Liver (tissue), 10 donors: ENCODE measurements at places on chromosomes 3 and 15. TPM values are rescaled to one million over a fixed set of nuclear protein-coding genes. Genes with fewer than 3 reads are reported as not detected.
A peak's percentile ranks its signal among the peaks of the same experiment; 100 is the strongest.

Gene CD86
- 2.3 TPM for polyA plus RNA-seq

GRCh38 chr3:170089862-170090600 is 52.2 kb downstream of the GPR160 start:
- DNase-seq = no peak
- no peak overlapping the region for H3K27ac ChIP-seq
- H3K4me1 ChIP-seq = no peaks in the 10 kb centered on the region
- no peak overlapping the region for H3K4me3 ChIP-seq
- no peaks in the 10 kb centered on the region for H3K27me3 ChIP-seq

Gene PEAK1
- 1.8 TPM for polyA plus RNA-seq

DNA sequence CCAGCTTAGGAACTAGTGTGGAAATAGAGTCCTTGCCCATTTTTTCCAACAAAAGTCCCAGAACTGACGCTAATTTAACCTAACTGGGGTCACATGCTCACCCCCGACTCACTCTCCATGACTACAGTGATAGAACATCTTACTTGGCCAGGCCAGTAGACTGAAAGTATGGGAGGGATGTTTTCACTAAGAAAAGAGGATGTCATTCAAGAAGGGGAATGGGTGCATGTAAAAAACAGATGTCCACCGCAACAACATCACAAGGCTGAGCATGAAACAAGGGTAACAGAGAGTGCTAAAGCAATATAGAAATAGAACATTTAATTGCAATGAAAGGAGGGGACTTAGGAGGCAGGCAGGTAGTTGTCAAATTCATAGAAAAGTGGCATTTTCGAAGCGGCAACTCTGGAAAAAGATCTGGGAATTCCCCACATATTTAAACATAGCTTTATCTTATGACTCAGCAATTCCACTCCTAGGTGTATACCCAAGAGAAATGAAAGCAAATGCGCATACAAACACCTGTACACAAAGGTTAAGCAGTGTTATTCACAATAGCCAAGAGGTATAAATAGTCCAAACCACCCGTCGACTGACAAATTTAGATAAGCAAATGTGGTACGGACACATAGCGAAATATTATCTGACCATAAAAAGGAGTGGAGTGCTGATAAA is 41.1 kb upstream of the UBE2E2 start:
- H3K4me3 ChIP-seq = no peak overlapping the region
- no peaks in the 10 kb centered on the region for H3K36me3 ChIP-seq
- DNase-seq = no peak
- H3K4me1 ChIP-seq = no peaks in the 10 kb centered on the region

DNA sequence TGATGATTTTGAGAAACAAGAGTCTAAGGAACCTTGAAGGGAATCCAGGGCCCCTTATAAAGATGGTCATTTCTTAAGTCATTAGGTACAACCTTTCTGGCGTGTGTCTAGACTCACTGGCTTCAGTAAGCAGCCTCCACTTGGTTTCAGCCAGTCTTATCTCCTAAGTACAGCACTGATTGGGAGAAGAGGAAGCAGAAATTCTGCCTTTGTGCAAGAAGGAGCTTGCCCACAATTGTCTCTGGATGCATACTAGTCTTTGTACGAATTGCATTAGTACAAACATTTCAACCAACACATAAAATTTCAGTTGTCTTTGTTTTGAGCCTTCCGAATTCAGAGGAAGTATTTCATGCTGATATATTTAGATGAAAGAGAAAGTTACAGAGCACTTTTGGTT is 139.4 kb downstream of the SLCO3A1 start:
- no peaks in the 10 kb centered on the region for H3K27me3 ChIP-seq
- no peak overlapping the region for H3K4me3 ChIP-seq
- no peak overlapping the region for H3K27ac ChIP-seq
- no peaks in the 10 kb centered on the region for H3K4me1 ChIP-seq

DNA sequence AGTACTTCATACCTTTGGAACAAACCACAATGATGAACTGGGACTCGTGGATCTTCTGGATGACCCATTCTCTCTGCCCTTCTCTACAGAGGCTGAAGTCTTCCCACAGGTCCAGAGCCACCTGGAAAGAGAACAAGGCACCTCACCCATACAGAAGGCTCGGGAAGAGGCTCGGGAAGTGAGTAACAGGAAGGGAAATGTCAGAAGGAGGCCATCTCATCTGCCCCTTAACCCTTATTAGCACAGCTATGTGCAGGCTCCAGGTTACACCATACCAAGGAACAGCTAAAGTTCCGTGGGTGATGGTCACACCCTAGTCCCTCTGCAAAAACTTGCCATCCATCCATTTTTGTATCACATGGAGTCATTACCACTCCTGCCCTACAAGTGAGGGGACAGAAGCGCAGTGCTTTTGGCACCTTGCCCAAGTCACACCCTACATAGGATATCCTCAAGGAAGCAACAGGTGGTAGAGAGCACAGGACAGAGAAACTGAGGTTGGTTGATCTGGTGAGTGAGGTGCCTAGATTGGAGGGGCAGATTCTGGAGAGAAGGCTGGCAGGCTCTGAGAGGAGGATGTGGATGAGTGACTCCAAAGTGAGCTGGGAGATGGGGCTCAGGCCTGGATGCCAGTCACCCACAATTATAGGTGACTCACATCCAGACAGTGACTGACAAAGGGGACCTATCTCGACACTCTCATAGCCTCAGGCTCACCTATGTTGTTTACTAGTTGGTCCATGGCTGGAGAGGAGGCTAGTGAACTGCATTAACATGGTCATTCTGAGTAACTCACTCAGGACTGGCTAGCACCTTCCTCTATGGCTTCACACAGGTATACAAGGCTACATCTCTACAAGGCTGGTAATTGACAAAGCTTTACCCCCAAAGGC is 38.2 kb downstream of the SPATA12 start:
- no peaks in the 10 kb centered on the region for H3K27me3 ChIP-seq
- no peaks in the 10 kb centered on the region for H3K36me3 ChIP-seq
- H3K27ac ChIP-seq = no peak overlapping the region
- no peak for DNase-seq
- H3K4me3 ChIP-seq = no peak overlapping the region

Gene REC114
- not detected for polyA plus RNA-seq

DNA sequence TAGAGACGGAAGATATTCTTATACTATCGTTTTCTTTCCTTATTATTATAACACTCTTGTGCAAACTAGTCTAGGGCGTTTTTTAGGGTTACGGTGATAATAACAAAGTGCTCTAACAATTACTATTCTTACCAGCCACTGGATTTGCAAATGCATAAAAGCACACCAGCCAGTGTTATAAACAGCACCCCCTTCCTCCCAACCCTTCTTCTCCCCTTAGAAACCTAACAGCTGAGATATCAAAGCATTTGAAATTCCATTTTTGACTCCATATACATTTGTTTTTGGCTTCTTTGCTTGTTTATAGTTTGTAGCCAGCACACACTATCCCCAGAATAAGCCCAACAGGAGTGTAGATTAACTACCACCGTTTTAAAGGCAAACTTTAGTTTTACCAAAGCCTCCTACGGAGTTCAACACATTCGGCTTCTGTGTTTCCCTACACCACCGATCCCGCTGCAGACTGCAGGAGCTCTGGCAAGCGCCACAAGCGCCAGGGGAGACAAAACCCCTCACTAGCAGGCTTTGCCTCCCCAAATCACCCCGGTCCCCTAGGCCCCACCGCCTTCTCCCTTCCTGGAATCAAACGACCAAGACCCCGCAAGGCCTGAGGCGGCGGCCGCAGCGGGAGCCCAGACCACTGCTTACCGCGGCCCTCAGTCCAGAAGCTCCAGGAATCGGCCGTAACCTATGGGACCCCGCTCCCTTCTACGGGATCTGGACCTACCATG is 461 bp downstream of the COPB2 start:
- no peak for DNase-seq
- no peaks in the 10 kb centered on the region for H3K27me3 ChIP-seq
- peak overlapping the region; percentile 85 for H3K4me3 ChIP-seq
- peak overlapping the region; percentile 81 for H3K27ac ChIP-seq
- no peaks in the 10 kb centered on the region for H3K36me3 ChIP-seq
- peaks cover 11% of the 10 kb centered on the region for H3K4me1 ChIP-seq

Gene CHSY1
- 3.7 TPM for polyA plus RNA-seq

DNA sequence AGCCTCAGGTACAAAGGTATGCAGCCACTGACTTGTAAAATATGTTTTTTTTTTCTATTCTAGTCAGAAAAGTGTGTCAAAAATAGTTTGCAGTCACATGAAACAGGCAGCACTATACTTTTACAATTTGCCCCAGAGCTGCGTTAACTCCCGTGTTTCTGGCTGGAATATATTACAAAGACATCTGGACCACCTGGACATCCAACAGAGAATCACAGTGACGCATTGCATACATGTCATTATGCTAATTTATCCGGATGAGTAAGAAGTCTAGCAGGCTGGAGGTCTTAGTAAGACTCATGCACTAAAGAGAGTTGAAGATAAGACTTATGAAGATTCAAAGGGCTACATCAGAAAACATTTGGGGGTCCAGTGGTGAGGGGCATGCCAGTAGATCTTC is 39.2 kb upstream of the STRIT1 start:
- H3K27me3 ChIP-seq = no peaks in the 10 kb centered on the region
- no peaks in the 10 kb centered on the region for H3K36me3 ChIP-seq
- DNase-seq = no peak
- no peak overlapping the region for H3K4me3 ChIP-seq

Gene TFRC
- 19.1 TPM for polyA plus RNA-seq

Gene CSTA
- polyA plus RNA-seq = 4.7 TPM

DNA sequence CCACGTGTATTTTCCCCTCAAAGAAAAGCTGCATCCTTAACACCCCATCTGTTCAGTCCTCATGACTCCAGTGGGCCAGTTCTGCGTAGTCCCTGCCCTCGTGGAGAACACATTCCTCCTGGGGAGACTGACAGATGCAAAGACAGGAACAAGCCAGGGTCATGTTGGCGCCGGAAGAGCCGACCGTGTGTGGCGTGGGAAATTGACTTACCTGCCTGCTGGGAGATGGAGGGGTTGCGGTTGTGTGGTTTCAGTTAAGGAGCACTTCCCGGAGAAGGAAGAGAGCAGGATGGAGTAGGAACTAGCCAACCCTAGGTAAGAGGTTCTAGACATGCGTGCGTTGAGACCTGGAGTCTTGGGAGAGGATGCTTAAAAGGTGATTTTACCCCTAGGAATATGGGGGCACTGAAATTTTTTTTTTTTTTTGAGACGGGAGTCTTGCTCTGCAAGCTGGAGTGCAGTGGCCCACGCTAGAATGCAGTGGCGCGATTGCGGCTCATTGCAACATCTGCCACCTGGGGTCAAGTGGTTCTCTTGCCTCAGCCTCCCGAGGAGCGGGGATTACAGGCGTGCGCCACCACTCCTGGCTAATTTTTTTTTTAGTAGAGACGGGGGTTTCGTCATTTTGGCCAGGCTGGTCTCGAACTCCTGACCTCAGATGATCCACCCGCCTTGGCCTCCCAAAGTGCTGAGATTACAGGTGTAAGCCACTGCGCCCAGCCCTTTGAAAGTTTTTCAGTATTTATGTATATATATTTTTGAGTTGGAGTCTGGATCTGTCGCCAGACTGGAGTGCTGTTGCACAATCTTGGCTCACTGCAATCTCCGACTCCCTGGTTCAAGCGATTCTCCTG is 1.4 kb downstream of the VHL start:
- DNase-seq = no peak
- H3K27ac ChIP-seq = no peak overlapping the region
- no peaks in the 10 kb centered on the region for H3K27me3 ChIP-seq
- H3K4me1 ChIP-seq = peaks cover 5% of the 10 kb centered on the region
- peak overlapping the region; percentile 87 for H3K4me3 ChIP-seq

DNA sequence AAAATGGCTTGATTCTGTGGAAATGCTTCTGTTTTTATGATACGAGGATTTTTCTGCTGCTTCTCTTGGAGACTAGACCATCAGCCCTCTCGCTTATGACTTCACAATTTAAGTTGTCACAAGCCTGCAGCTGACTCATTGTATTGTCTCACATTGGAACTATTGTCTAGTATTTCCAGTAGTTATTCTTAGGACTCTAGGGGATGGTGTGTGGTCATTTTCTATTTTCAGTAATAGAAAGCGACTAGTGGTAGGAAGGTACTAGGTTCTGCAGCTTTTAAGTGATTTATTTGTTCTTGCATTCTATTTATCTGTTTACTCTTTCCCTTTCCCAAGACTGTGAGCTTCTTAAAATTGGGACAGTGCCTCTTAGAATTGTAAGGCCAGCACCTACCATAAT is 66.3 kb upstream of the CRTC3 start:
- H3K27ac ChIP-seq = no peak overlapping the region
- H3K4me1 ChIP-seq = no peaks in the 10 kb centered on the region
- DNase-seq = no peak
